ENCODE measurements at places on chromosomes 5 and 9.

DNA sequence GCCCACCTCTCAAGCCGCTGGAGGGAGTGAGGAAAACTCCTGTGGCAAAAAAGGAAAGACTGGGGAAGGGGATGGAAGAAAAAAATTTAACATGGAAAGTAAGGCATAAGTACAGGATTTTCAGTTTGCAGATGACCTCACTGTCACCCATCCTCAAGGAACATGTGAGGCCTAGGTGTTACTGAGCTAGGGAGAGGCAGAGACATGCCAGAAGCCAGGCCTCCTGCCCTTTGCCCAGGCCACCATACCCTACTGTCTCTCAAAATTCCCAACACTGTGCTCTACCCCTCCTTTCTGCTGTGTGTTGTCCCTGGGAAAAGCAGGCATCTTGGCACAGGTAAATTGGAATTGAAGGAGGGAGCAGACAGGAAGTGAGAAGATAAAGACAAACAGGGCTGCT lies 4.4 kb upstream of the MGAT1 start:
- no peak for DNase-seq

GRCh38 chr9:73137286-73137899 lies 14.3 kb upstream of the ANXA1 start:
- no peak for DNase-seq

GRCh38 chr5:74514888-74515551 lies 125.5 kb downstream of the ENC1 start:
- DNase-seq = no peak

DNA sequence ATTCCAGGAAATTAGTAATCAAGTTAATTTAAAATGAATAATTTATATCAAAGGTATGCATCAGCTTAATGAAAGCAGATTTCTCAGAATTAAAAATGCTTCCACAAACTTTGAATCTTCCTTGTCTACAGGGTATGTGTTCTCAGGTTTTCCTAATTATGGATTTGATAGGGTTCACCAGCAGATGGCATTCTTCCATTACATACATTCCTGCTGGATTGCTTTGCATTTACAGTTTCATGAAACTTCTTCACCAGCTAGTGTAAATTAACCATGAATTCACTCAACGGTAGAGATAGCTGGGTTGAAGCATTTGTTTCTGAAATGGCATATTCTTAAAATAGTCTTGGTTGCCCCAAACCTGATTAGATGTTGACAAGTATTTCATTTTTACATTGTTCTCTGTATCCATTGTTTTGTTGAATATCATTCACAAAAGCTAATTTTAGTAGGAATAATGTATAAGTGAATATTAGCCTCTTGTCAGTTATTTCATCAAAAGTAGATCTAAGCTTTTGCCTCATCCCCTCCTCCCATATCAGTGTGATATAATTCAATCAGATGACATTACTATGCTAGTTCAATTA lies 68.7 kb upstream of the WDR41 start:
- no peak for DNase-seq

DNA sequence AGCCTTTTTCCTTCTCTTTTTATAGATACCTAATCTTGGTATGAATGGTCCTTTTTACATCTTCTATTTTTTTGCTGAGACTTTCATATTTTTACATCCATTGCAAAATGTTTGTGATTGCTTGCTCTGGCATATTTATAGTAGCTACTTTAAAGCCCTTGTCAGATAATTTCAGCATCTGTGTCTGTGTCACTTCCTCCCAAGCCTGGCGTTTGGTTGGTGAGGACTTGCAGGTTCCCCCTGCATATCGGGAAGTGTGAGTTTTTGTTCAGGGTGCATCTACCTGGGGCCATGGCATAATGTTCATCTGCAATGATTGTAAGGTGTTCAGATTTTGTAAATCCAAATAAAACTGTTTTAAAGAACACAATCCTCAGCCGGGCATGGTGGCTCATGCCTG lies 8.9 kb downstream of the FBXW5 start:
- no peak for DNase-seq

GRCh38 chr9:76215066-76215465 lies 179.2 kb downstream of the RFK start:
- no peak for DNase-seq

- DNase-seq = no peak
Observed at GRCh38 chr5:44942524-44943001, 133.8 kb downstream of the MRPS30 start.

DNA sequence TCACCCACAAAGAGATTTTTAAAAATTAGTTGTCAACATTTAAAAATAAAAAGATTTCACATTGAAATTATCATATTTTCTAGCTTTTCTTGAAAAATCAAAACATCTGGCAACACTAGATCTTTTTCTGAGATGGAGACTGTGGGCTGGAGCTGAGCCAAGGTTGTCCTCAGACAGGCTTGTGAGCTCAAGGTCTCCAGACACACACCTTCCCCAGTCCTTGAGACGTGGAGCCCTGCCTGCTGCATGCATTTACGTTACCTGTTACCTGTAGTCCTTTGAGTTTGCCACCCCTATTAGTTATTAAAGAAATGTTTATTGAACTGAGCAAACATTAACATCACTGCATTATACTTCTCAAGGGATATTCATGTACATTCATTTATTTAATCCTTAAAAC lies 87.5 kb upstream of the TLE1 start:
- no peak for DNase-seq

GRCh38 chr5:135216471-135217343 lies 182.3 kb downstream of the MACROH2A1 start:
- no peak for DNase-seq

GRCh38 chr5:119282628-119283027 lies 73.2 kb upstream of the TNFAIP8 start:
- DNase-seq = no peak

DNA sequence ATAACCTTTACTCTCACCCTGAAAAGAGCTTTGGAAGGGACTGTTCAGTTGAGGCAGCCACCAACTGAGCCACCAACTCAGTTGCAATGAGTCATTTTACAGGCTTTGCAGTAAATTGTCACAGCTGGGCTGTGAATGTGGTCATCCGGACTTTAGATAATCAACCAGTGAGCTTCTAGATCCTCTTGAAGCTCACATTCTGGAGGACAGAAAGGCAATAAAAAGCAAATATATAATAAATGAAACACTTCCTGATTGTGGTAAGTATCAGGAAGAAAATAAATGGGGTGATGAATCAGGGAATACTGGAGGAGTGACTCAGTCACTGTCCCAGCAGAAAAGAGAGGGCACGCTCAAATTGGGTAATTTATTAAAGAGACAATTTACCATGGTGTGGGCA lies 13.2 kb upstream of the C5orf58 start:
- peak; percentile 69 for DNase-seq

DNA sequence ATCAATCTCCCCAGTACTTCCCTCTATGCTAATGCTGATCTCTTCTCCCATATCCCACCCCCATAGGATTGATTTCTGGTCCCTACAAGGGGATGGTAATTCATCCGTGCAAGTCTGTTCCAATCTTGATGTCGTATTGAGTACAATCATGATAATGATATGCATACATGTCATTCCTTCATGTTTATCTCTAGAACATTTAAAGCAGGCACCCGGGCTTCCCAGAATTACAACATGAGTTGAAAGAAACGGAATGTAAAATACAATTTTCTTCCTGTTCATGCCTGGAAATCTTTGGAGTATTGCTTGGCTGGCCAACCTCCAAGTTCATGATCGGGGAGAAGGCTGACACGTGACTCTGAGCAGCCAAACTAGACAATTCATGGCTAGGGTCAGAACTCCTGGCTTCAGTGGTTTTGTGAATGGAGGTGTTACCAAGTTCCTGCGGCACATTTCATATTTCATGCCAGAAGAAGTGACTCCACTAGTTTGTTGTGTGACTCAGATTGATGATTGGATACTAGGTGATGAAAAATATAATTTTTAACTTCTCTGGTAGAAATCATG lies 66.6 kb downstream of the C9orf152 start:
- no peak for DNase-seq

DNA sequence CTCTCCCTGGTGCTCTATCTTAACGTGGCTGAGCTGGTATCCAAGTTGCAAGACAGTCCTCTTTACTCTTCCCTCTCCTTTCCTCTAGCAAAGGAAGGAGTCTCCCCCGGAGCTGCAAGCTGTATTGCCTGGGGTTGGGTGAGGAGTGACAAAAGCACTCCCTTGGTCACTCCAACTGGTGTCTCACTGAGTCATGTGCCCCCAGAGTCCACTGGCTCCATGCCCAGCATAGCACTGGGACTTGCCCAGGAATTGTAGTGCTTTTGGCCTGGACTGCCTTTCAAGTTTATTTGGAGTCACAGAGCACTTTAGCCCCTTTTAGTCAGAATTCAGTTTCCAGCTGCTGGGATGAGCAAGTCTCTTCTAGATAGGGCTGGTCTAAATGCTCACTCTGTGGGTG lies 82.6 kb upstream of the FST start:
- no peak for DNase-seq

- no peak for DNase-seq
Observed at GRCh38 chr9:88805217-88805943, 185.9 kb upstream of the S1PR3 start.

- DNase-seq = no peak
Observed at GRCh38 chr5:141757402-141757801, 75.4 kb upstream of the ARAP3 start.

GRCh38 chr9:136426787-136427186 lies 12.9 kb downstream of the INPP5E start:
- DNase-seq = no peak

All from dorsolateral prefrontal cortex (tissue), 122 donors.